ENCODE measurements at places on chromosomes 11 and 22.

DNA sequence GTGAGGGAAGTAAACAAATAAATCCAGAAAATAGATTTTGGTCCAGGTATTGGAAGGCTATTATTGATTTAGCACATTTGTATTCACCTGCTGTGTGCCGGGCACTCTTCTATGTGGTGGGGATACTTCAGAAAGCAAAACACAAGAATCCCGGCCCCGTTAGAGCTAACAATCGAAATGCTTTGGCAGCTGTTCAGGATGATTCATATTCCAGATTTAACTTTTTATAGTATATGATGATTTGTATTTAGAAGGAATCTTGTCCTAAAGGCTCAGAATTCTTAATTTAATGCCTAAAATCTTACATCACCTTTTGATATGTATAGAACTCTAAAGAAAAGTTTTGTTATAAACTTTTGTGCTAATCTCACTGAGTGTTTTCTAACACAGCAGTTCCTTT lies 28.0 kb downstream of the ZC3H12C start:
- no peak for DNase-seq

DNA sequence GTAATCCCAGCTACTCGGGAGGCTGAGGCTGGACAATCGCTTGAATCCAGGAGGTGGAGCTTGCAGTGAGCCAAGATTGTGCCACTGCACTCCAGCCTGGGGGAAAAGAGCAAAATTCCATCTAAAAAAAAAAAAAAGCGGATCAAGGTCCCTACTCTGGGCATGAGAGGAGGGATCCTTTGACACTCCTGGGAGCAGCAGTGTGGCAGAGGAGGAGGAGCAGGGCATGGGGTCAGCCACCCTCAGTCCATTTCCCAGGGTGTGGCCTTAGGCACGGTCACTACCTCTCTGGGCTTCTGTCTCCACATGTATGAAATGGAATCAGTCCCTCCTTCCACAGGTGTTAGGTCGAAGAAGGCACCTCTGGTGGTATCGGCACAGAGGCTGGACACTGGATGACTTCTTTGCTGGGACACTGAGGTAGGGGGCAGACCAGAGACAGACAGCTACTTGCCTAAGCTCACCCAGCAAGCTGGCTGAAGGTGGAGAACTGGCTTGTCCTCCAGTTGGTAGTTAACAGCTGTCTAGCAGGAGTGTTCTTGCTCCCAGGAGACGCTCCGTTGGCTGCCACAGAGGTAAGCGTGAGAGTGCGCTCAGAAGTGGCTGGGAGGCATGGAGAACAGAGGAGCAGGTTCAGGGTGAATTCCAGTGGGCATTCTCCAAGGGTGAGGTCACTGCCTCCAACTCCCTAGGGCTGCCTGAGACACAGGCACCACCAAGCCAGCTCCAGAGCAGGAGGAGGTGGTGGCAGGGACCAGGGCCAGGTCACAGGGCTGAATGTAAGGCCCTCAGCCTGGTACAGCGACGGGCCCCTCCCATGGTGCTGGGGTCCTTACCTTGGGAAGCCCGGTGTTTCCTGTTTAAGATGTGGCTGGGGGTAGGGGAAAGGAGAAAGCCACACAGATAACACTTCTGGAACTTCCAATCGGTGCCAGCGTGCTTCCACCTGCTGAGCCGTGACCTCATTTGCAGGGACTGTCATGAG lies 19.5 kb downstream of the TXN2 start:
- DNase-seq: no peak

GRCh38 chr11:101759771-101760450 lies 154.9 kb upstream of the CEP126 start:
- no peak for DNase-seq

DNA sequence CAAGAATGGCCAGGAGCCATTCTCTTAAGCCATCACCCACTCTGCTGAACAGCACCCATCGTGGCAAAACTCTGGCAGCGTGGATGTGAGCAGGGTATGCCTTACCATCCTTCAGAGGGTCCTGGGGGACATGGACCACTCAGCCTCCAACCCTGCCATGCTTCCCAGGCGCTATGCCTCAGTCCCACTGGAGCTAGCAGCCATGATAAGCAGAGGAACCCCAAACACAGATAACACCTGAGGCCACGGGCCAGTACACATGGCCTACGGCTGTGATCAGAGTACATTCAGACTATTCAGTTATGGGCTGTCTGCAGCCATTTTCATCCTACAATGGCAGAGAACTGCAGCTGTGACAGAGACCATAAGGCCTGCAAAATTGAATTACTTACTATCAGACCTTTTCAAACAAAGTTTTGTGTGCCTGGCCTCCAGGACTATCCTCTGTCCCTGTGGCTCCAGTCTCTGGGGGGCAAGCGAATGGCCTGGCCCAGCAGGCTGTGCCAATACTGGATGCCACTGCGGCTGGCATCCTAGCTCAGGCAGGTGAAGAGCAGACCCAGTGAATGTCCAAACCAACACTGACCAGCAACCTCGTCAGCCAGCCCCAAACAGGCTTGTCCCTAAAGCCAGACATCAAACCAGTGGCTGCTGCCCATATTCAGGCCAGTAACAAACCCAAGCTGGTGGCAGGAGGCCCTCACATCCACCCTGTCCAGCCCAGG lies 6.9 kb downstream of the ARVCF start:
- DNase-seq: no peak

DNA sequence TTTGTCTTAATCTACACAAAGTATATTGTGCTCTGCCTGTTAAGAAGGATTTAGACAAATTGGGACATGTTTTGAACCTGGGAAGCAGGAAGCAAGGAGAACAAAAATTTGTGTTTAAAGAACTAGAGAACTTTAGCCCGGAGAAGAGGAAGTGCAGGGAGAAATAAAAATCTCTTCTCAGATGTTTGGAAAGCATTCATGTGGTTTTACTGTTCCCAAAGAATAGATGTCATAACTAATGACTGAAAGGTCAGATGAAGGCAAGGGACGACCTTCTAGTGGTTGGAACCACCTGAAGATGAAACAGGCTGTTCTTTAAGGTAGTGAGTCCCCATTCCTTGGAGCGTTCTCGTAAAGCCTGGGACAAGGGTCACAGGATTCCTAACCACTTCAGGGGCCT lies 38.3 kb downstream of the IRAG1 start:
- no peak for DNase-seq

- no peak for DNase-seq
Observed at GRCh38 chr11:110141812-110142211, 48.6 kb downstream of the ZC3H12C start.

- no peak for DNase-seq
Observed at GRCh38 chr11:134206185-134206584, 17.6 kb downstream of the NCAPD3 start.

GRCh38 chr22:17655289-17655688 lies 16.7 kb downstream of the BCL2L13 start:
- DNase-seq: no peak

GRCh38 chr11:57549983-57550382 lies 12.6 kb downstream of the SMTNL1 start:
- DNase-seq: no peak

GRCh38 chr11:355581-356458 lies 13.5 kb upstream of the B4GALNT4 start:
- no peak for DNase-seq

- DNase-seq: no peak
Observed at GRCh38 chr22:24948356-24949202, 2.1 kb upstream of the LHFPL7 start.

DNA sequence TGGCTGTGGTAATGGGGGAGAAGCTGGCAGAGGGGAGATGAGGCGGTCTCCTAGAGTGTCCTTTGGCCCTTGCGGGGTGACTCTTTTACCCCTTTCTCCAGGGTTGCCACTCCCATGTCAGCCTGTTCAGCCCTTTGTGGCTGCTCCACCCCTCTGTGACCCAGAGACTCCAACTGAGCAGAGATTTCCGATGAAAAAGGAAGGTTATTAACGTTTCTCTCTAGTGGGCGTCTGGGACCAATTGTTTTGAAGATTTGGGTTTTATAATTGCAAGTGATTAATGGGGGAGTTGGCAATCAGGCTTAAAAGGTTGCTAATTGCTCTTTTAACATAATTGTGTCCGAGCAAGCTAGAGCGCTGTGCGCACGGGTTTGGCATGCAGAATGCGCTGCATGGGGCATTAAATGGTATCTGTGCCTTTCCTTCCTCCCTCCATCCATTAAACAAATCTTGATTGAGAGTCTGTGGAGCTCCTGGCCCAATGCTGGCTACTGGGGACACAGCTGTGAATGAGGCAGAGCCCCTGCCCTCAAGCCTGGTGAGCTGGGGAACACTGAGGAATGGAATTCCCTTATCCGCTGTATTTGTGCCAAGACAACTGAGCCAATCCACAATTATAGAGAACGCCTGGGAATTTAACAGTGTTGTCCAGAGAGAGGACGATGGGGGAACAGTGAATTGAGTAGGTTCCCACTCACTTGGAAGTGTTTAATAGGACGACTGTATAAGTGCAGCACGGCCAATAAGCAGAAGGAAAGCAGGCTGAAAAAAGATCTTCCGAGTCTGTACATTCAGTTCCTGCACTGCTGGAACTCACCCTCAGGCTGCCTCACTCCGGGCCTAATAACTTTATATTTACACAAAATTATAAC lies 295.9 kb downstream of the MIAT start:
- DNase-seq: no peak

DNA sequence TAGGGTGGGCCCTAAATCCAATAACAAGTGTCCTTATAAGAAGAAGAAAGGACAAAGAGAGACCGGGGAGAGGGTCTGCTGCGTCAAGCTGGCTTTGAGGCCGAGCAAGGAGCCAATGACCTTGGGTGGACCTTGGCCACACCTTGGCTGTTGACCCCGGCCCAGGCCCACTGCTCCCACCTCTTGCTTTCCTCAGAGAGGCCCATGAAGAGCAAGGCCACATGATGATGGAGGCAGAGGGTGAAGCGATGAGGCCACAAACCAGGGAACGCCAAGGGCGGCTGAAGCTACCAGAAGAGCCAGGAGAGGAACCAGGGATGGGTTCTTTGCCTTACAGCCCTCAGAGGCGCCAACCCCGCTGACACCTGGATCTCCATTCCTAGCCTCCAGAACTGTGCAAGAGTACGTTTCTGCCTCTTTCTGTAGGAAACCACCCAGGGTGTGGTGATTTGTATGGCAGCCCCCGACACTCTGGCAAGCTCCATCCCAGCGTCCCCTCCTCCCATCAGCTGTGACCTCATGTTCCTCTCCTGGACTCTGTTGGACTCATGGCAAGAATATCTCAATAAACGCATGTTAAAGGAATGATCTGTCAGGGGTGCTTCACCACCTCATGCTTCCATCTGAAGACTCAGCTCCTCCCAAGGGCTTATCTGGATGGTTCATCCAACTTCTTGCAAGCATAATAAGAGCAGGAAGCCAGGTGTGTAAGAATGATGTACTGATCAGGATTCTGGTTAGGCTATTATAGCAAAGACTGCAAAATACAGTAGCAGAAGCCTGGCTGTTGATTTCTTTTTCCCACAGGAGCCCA lies 41.6 kb upstream of the LINC01488 start:
- DNase-seq: no peak

DNA sequence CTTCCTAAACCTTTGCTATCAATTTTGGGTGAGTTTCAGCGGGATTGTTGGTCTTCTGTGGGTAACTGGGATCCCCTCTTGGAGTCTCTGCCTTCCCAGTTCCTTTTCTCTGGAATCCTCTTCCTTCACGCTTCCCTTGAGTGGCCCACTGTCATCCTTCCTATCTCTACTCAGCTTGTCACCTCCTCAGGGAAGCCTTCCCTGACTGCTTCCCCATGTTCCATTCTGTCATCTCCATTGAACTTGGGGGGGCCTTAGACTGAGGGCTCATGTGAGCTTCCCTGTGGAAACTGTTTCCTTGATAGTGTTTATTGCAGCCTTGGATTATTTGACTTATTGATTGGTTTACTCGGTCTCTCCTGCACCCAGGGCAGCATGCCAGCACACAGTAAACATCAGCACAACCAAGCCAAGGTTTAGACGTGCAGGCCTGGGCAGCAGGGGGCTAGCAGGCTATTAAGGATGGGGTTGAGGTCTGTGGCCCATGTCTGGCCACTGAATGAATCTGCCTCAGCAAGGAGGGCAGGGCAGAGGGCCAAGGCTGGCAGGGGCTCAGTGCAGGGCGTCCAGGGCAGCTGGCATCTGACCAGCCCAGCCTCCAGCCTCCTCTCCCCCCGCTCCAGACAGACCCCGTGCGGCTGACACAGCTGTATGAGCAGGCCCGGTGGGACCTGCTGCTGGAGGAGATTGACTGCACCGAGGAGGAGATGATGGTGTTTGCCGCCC lies 7.2 kb downstream of the TRPT1 start:
- DNase-seq: no peak

DNA sequence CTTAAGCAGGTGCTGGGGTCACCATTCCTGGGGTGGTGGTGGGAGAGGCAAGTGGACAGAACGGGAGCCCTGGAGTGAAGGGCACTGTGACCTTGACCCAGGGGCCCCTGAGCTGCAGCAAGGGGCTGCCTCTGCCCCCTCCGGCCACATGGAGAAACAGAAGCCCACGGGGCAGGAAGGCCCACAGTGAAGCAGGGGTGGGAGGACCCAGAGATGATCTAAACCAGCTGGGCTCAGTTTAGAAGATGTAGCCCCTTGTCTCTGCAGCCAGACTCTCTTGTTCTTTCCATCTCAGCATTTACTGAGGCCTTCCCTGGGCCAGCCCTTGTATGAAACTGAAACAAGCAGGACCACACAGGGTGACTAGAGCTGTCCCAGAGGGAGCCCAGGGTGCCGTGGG lies 30.5 kb downstream of the WNT11 start:
- DNase-seq: no peak

DNA sequence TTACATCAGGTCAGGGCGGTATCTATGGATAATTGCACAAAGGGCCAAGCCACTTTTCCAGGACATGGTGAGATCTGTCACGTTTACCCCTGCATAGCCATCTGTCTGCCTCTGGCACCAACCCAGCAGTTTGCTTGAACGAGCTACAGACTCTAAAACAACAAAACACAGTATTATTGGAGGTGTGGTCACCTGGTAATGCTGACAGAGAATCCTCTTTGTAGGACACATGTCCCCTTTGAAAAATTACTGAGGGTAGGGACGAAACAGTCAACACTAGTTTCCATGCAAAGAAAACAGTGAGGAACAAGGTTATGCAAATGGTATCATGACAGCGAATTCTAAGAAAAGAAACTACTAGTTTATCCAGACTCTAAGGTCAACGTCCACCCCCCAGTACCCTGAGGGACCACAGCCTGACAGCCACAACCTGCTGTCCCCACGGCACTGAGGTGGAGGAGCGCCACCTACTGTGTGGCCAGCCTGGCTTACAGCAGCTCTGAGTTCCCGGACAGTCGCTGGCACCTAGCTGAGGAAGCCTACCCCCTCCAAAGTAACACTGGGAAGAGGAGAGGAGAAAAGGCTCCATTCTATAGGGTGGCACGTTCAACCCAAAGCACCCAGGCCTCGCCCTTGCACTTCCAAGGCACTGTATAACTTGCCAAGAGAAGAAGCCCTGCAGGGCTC lies 117.4 kb upstream of the BID start:
- no peak for DNase-seq

DNA sequence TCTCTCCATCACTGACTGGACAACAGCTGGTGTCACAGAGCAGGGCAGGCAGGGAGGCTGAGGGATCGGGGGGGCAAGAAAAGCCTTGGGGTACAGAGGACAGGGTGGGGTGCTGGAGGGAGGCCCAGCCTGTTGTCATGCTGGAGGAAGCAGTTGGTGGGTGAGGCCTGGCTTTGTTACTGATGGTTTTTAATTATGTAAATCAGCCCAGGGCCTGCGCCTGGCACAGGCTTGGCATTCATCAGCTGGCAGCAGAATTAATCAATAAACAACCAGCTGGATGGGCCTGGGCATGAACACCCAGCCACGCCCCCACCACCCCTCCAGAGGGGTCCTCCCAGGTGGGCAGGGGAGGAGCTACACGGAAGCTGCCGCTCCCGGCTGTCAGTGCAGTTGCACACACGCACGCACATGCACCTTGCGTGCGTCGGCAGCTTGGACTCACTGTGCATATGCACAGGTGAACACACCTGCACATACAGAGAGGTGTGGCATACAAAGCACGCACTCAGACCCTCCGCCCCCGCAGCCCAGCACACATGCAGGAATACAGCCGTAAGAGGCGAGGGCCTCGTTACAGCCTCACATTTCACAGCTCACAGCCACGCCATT lies 21.3 kb upstream of the ELFN2 start:
- DNase-seq: no peak

All from MM.1S (cell line).